ENCODE measurements at places on chromosomes 4 and X.

DNA sequence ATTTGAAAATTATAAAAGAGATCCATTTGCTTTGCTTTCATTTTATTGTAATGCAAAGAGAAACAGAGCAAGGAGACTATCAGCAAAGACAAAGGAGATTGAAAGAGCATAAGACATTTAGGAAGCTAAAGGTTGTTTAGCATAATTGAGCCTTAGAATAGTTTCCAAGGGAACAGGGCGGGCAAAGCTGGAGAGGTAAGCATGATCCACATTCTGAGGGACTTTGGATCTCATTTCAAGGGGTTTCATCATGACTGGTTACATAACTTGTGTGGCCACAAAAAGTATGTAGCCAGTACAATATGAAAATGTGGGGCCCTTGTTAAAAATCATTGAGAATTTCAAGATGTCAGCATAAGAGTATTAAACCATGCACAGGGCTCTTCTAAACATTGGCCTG is 406.5 kb downstream of the RPA4 start:
- DNase-seq = no peak

- no peak for DNase-seq
These were observed 571.9 kb upstream of the FAM241A start for GRCh38 chr4:111573386-111573785.

DNA sequence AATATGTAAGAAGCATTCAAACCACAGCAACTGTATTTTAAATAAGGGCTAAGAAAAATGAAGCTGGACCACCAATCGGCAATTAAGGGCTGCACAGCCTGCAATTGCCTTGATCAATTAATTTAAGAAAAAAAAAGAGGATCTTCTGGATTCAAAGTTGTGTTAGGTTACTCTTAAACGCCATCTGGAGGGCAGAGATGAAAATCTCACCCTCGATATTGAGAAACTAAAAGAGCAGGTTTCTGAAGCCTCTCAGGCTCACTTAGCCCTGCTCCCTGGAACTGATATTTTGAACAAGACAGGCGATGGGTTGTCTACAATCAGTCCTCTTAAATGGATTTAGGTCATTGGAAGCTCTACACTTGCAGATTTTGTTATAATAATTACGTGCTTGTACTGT is 579.4 kb downstream of the GRXCR1 start:
- no peak for DNase-seq

DNA sequence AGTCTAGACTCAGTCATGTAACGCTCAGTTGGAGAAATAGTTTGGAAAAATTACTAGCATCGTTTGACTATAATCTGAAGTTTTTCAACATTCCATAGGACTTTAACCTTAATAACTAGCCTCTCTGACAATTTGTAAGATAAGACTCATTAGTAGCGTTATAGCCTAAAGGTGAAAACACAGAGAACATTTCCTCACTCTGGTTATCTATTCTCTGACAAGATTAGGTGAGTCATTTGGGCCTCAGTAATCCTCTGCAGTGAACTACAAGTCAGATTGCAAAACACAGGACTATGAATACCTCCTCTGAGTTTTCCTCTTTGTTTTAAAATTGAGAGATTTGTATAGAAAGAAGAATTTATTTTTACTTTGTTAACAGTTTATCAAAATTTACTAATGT is 31.8 kb upstream of the PDLIM5 start:
- DNase-seq = no peak

- no peak for DNase-seq
These were observed at the start of gene IQSEC2 for GRCh38 chrX:53281321-53281822. TSS of gene IQSEC2 (minus strand) at chrX:53281584.
